ENCODE measurements at places on chromosomes 2 and 18.

DNA sequence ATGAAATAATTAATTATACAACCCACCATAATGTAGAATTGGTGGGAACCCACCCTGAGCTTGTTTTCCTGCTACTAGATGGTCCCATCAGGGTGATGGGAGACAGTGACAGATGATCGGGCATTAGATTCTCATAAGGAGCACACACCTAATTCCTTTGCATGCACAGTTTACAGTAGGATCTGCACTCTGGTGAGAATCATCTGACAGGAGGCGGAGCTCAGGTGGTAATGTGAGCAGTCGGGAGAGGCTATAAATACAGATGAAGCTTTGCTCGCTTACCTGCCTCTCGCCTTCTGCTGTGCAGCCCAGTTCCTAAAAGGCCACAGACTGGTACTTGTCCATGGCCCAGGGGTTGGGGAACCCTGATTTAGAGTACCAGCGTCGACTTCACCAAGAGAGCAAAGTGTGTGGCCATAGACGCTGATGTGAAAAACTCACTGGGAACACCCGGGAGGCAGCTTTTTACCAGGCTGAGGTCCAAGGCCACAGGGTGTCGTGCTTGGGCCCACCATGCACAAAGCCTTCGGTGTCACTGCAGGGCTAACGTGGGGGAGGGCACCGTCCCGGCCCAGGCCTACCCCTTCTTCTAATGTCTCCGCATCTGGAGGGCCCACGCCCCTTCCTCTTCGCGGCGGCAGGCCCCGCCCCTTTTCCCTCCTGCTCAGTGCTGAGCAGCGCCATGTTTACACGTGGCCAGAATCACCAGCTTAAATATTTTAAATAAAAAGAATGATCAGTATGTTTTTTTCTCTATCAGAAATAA is 296.8 kb upstream of the HDAC4 start:
- DNase-seq, result no peak

GRCh38 chr2:15498554-15498953 is 62.6 kb downstream of the NBAS start:
- no peak for DNase-seq

DNA sequence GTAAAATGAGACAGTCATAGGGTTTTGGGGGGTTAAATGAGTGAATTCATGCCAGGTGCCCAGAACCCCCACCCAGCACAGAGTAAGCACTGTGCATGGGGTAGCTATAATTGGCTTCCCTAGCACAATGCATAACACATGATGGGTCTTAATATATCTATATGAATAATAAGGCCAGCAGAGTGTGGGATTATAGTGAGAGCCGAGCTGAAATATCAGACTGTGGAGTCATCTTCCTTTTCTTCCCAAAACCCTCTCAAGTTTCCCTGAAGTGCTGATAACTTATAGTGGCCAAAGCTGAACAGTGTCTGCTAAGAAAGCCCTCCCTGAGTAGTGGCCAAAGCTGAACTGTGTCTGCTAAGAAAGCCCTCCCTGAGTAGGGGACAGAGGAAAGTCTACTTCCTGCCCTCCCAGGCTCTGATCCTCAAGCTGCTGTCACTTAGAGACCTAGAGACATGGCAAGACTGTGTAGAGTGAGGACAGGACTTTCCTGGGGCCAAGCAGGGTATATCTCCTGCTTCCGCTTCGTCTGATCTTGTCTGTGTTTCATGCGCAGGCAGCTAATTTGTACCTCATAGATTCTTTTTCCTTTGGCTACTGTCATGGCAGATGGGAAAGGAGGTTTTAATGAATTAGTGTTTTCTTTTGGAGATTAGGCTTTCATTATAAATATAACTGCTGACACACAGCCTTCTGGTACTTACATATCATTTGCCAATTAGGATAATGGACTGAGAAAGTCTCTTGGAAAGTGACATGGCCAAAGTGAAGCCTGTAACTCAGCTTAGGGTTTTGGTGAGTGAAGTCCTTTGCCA is 94.9 kb downstream of the FHOD3 start:
- DNase-seq, result no peak

DNA sequence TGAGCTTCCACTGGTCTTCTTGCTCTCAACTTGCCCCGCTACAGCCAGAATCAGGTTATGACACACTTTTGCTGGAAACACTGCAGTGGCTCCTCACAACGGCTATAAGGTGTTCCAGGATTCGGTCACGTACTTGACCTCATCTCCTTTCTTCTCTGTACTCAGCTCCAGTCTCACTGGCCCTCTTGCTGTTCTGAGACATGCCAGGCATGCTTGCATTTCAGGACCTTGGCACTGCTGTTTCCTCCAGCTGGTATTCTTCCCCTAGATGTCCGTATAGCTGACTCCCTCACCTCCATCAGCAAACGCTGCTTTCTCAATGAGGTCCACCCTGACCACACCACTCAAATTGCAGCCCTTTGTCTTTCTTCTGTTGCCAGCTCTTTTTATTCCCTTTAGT is 31.9 kb upstream of the C1GALT1C1L start:
- no peak for DNase-seq

Data from stimulated activated CD4-positive, alpha-beta T cell treated with anti-CD3 and anti-CD28 coated beads, Interleukin-12 subunit alpha, Interleukin-12 subunit beta, amount 100 ng/mL, for 24 hours (primary cell).